ENCODE measurements at places on chromosomes 12 and 14.

- peak; percentile 13 for DNase-seq
Measured at GRCh38 chr14:51094282-51094821, 553 bp downstream of the TRIM9 start.

GRCh38 chr12:75724928-75725312, 213.5 kb upstream of the KRR1 start:
- no peak for DNase-seq

DNA sequence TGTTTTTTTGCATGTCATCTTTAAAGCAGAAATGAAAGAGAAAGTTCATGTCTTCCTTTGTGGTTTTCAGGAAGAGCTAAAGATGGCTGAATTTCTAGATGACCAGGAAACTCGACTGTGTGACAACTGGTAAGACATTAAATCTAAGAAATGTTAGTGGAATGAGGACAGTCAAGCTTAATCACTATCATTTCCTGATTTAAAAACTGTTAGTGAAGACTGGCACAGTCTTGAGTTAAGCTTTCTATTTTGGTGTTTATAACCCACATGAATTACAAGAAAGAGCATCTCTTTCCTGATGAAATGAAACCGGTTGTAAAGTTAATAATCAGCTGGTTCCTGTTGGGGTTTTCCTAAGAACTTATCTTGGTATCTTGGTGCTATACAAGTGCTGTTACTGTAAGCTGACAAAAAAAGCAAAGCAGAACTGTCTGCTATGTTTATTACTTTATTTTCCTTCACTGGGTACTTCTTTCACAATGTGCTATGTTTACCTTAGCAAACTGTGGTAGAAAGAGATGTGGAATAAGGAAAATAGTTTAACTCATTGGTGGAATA, 5.2 kb downstream of the TRAFD1 start:
- DNase-seq, result no peak

GRCh38 chr12:107731366-107731765, 29.6 kb downstream of the PRDM4 start:
- DNase-seq, result no peak

- DNase-seq, result no peak
Measured at GRCh38 chr12:67910360-67911274, 78.6 kb upstream of the IFNG-AS1 start.

DNA sequence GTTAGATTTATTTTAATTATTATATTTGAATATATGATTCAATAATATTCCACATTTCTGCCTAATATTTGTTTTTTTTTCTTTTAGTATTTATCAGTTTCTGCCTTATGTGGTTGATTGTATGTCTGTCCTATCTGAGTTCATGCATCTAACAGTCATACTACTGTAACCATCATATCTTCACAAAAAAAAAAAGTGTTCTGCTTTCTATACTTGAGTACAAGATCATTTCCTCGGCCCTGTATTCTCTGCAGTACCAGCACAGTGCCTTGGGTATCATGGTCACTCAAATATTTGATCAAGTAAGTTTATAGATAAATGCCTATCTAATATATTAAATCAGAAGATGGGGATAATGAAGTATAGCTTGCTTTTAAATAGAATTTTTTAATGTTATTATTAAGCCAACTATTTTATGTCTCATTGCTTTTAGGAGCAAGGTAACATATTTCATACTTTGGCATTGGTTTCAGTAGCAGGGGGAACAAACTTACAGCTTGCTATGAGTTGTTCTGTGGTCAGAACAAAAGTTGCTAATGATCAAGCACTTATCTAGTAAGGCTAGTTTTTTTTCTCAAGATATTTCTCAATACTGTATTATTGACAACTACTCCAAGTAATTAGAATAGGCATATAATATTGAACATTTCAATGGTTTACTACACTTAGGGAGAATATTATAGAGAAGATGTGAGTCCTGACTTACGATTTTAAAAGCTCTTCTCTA, 290.5 kb upstream of the FBXO33 start:
- no peak for DNase-seq

DNA sequence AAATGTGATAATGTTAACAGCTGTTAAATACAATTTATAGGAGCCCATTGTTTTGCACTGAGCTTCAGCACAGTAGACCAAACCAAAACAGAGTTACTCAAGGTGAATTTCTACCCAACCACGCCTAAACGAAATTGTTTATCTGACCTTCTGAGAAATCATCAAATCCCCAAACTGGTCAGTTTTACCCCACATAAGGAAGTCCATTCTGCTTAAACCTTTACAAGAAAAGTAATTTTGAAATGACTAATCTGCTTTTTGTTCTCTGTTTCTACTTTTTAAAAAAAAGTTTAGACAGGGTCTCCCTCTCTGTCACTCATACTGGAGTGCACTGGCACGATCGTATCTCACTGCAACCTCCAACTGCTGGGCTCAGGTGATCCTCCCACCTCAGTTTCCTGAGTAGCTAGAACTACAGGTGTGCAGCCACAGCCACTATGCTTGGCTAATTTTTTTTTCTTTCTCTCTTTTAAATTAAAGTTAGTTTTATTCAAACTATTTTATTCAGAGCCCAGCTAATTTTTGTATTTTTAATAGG, 1.4 kb upstream of the RNF10 start:
- DNase-seq, result no peak

- no peak for DNase-seq
Measured at GRCh38 chr12:132824053-132824452, 4.6 kb downstream of the GOLGA3 start.

GRCh38 chr12:109677279-109677691, 36.3 kb upstream of the FAM222A start:
- no peak for DNase-seq

- DNase-seq, result no peak
Measured at GRCh38 chr14:24971255-24971654, 78.7 kb downstream of the STXBP6 start.

- no peak for DNase-seq
Measured at GRCh38 chr12:53223389-53224060, 8.5 kb downstream of the RARG start.

DNA sequence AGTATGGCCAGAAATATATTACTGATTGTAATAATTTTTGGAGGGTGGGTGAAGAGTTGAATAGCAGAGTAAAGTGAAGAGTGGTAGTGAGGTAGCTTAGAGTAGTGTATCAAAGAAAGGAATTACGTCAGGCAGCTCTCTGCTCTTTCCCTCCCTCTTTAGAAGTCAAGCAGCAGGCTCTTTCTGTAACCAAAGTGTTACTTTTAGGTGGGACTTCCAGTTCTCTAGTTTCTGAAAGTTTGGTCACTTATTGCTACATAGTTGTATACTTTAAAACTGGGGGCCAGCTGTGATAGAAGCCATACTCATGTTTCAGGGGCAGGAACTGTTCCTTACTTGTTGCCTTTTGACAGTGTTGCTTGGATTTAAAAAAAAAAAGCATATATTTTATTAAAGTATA, 30.6 kb downstream of the ATF7IP start:
- DNase-seq, result no peak

DNA sequence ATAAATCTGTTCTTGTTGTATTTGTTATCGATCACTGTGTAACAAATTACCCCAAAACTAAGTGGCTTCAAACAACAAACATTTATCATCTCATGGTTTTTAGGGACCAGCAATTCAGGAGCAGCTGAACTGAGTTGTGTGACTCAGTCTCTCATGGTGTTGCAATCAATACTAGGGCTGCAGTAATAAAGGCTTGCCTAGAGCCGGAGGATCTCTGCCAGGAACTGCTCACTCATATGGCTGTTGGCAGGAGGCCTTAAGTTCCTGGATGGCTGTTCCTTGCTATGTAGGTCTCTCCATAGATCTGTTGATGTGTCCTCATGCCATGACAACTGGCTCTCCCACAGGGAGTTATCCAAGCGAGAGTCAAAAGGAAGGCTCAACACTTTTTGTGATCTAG, 3.8 kb upstream of the PSMC6 start:
- DNase-seq, result no peak

- DNase-seq, result no peak
Measured at GRCh38 chr14:96160076-96160912, 44.3 kb upstream of the BDKRB2 start.

- no peak for DNase-seq
Measured at GRCh38 chr14:99572173-99572999, 31.6 kb downstream of the CCDC85C start.

DNA sequence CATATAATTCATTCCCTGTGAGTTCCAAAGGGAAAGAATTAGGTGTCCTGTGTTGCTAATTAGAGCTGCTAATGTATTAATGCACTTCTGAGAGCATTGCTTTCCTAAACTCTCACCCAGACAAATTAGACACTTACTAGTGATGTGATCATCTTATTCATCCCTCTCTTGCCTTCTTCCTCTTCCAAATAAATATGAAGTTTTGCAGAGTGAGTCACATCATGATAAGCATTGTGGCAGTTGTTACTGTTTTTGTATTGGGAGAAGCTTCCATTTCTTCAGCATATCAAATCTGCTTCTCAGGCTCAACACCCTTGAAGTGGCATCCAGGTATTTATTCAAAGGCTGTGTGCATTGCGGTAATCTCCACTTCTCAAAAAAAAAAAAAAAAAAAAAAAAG, 37.3 kb upstream of the E2F7 start:
- no peak for DNase-seq

DNA sequence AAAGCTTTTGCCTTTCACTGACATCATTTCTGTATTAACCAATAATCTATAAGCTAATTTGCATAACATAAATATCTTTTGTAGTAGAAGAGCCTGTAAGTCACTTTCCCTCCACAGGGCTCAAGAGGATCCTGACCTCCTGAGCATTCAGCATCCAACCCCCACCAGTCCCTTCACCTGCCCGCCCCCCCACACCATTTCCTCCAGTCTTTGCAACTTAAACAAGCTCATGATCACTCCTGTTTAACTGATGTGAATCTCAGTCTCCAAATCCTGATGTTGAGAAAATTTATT, 12.0 kb upstream of the CRY1 start:
- no peak for DNase-seq

- no peak for DNase-seq
Measured at GRCh38 chr14:55170526-55170925, 20.9 kb downstream of the DLGAP5 start.

DNA sequence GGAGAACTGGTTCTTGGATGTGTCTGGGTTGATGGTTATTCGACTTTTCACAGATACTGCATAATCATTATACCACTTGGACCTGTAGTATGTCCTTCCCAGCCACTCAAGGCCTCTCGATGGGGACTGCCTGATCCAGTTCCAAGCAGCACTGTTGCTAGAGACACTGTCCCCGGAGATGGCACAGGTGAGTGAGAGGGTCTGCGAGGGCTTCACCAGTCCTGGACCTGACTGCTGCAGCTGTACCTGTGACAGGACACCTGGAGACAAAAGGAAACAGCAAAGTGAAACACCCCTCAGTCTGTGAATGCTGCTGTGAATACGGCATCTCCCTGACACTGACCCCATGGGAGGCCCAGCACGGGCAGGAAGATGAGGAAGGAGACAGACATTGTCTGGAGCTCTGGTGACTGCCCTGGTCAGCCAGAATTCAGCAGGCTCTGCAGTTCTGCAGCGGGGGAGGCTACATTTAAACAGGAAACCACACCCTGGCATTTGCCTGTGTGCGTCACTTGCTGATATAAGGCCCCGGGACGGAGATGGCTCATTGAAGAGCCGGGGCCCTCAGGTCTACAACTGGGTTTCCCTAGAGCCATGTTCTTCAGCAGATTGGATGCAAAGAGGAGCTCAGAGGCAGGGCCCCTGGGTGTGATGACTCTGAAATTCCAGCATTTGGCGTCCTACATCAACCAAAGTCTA, 413.6 kb downstream of the TMEM121 start:
- no peak for DNase-seq

DNA sequence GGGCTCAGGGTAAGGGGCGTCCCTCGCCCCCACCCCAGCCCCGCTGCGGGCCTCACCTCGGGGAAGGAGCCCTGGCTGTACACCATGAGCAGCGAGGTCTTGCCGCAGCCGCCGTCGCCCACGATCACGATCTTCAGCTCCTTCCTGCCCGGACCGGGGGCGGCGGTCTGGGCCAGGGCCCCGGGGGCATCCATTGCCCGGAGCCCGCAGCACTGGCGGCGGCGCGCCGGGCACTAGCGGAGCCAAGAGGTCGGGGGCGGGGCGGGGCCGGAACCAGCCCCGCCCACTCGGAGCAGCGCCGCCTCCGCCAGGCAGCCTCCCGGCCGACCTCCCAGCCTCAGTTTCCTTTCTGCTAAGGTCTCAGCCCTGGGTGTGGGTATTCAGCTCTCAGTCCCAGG, at the start of gene RHOF:
Gene RHOF, minus strand, starts transcription at position 249 of the 398 bp plus-strand sequence. Its CDS starts 55 bp downstream, at position 194.
- peak; percentile 63 for DNase-seq

GRCh38 chr12:113297214-113297587, 37.7 kb downstream of the SLC8B1 start:
- DNase-seq, result no peak

GRCh38 chr14:101358320-101359125, 202.8 kb upstream of the DIO3 start:
- DNase-seq, result no peak

DNA sequence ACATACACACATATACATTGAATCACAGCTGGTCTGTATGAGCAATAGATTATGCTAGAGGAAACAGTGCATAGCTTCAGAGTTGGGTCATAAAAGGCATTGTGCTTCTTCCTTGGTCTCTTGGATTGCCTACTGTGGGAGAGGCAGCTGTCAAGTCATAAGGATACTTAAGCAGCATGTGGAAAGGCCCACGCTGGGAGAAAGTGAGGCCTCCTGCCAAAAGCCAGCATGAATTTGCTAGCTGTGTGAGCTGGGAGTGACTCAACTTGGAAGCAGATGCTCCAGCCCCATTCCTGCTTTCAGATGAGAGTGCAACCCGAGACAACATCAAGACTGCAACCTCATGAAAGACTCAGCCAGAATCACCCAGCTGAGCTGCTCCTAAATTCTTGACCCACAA, 311.9 kb upstream of the TBX3 start:
- no peak for DNase-seq

DNA sequence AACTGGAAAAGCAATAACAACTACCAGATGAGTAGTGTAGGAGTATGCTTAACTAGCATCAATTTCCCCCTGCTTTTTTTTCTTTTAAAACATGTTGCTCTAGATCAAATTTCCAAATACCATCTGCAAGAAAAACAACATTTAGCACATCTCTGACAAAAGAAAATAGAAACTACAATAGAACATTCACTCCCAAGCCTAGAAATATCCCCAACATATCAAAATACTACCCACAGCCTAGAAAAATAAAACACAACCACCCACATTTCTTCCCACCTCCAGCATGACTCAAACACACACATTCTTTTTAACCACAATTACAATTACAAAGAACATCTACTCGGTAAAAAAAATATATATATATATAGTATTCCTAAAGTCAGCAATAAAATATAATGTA, 120.0 kb downstream of the PPFIA2 start:
- no peak for DNase-seq

- no peak for DNase-seq
Measured at GRCh38 chr12:27226407-27226929, 17.6 kb upstream of the STK38L start.
